Thoracic aorta (tissue), 2 donors: ENCODE measurements at places on chromosomes 5 and 9. TPM values are rescaled to one million over a fixed set of nuclear protein-coding genes. Genes with fewer than 3 reads are reported as not detected.

DNA sequence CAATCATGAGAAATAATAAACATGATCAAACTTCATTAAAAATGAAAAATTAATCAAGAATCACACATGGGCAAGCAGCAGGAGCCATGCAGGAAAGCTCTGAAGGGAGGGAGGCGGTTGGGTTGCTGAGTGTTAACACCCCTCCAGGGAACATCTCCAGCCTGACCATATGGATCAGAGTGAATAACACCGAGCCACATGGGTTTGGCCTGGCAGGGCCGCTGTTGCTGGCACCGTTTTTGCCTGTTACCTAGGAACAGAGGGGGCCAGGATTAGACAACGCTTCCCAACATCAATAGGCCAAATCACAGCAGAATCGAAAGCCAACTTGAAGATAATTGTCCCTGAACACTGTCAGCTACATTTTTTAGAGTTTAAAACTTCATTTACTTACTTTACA is 160.2 kb downstream of the DENND1A start:
- DNase-seq = no peak

Gene PCDHGA6
- total RNA-seq = 13.1 TPM

Gene FREM1
- total RNA-seq = 9.9 TPM

Gene FTMT
- not detected for total RNA-seq

DNA sequence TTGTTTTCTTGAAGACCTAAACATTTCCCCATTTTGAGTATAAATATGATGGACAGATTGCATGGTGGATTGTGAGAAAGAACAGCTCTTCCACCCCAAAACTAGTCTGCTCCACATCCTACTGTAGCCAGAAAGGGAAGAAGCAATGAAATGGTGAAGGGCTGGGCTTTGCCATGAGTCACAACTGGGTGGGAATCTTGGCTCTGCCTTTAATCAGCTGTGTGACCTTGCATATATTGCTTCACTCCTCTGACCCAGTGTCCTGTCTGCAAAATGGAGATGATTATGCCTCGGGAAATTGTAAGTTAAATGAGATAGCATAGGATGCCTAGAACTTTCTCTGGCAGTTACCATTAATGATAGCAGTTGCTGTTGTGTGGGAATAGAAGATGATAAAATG is 101.9 kb downstream of the PDE8B start:
- no peak for DNase-seq
